Frontal cortex (tissue), 4 donors: ENCODE measurements at places on chromosomes 6 and 20.

DNA sequence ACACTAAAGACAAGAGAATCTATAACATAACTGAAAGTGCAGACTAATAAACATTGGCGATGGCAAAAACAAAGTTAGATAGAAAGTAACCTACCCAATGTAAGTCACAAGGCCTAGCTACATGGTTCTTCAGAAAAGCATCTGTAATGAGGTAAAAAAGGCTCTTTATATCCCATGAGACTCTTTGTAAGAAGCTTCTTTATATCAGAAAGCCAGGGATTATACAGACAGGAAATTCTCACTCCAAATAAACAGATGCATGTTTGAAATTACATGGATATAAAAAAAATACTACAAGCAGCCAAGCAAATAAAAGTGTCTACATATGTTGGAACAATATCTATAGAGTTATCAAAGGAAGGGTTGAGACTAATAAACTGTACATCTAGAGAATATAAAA, 284.9 kb upstream of the NRSN1 start:
- DNase-seq = no peak

DNA sequence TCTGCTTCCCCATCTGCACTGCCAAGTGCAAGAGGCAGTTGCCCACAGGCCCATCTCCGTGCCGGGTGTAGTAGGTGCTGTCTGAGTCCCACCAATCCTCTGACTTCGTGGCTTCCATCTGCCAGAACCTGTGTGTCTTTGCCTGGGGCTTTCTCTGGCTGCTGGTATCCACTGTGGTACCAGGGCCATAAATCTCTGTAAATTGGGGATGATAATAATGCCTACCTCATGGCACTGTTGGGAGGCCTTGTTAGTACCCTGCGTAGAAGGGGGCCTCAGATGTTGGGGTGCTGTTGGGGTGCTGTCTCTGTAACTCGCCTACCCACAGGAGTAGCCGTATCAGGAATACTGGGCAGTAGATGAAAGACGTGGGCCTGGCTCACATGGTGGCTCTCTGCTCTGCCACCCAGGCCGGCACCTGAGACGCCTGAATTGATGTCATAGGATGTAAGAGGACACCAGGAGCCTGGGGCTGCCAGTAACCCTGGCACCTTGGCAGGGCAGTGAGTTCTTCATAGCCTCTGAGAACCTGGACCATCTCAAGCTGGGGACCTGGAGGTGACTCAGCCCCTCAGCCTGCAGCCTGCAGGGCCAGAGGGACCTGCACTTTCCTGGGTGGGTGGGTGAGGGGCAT, 94.1 kb upstream of the RNF24 start:
- DNase-seq = no peak

- no peak for DNase-seq
Observed at GRCh38 chr6:36798852-36799251, 40.4 kb downstream of the CPNE5 start.

DNA sequence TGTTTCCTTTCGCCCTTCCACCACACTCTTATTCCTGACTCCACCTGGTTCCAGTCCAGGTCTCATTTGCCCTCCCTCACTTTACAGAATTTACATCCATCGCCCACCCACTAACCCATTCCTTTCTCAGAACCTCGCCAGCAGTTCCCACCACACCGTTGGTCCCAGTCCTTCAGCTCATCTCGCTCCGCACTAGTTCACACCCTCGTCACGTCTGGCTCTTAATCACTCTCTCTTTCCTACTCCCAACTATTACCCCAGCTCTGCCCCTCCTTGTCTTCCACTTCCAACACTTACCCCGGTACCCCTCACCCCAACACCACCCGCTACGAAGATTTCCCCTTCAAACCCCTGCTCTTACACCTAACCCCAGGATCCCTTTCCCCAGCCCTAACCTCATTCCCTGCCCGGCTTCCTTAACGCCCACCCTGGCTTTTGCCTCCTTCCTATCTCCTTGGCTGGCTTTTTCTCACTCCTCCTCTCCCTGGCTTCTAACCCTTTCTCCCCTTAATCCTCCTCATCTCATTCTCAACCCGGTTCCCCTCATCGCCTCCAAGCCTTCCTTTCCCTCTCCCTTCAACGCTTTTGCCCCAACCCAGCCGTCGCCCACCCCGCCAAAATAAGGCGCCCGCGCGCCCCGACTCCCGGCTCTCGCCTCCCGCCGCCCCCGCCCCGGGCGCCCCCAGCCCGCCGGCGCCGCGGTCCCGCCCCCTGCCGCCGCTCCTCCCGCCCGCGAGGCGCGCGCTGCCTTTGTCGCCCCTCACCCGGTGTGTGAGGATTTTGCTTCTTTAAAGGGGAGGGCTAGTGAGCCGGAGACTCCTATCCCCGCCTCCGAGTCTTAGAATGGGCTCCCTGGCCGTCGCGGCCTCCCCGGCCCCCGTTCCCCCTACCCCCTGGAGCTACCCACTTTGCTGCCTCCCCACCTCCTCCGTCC, 542 bp downstream of the USP49 start:
- no peak for DNase-seq

GRCh38 chr6:96032661-96033060, 16.9 kb downstream of the FUT9 start:
- DNase-seq = no peak

GRCh38 chr6:144767051-144767450, 481.9 kb downstream of the UTRN start:
- no peak for DNase-seq

- no peak for DNase-seq
Observed at GRCh38 chr6:44005507-44005903, 121.7 kb downstream of the MRPL14 start.

DNA sequence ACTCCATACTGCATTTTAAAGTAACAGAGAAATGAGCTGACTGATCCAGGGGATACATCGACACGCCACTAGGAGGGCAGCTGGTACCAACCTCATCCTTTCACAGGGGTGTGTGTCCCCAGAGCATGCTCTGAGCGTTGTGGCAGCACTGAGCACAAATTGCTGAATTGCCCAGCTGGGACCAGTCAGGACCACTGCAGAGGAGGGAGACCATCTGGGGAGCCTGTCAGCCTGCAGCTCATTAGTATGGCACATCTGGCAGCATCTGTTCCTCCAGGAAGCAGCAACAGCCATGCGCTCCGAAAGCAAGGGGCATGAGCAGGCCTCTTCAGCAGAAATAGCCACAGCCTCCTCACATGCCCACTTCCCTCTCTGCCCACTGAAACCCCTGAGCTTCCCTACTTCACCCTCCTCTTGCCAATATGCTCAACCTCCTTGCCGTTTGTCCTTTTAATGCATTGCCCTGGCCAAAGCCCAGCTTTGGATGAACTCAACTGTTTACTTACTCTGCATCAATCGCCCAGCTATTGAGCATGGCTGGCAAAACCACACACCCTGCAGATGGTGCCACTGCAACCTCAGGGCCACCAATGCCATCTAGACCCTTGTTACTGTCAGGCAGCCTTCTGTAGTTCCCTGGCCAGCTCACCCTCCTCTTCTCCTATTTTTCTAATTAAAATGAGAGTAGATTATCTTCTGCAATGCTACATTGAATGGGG, 77.6 kb upstream of the NEDD9 start:
- no peak for DNase-seq

GRCh38 chr20:11807054-11808048, 110.3 kb upstream of the BTBD3 start:
- no peak for DNase-seq

DNA sequence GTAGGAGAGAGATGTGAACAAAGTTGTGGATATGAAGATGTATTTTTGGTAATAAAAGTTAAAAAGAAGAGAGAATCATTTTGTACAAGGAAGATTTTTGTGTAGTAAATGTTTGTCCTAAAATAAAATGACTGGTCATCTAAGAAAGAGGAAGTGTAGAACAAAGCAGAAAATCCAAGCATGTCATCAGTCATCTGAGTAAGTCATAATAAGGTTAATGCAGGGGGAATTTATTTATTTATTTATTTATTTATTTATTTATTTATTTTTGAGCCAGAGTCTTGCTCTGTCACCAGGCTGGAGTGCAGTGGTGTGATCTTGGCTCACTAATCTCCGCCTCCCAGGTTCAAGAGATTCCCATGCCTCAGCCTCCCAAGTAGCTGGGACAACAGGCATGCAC, 15.7 kb upstream of the CGA start:
- no peak for DNase-seq

GRCh38 chr6:167794161-167795157, 32.3 kb upstream of the AFDN start:
- no peak for DNase-seq

DNA sequence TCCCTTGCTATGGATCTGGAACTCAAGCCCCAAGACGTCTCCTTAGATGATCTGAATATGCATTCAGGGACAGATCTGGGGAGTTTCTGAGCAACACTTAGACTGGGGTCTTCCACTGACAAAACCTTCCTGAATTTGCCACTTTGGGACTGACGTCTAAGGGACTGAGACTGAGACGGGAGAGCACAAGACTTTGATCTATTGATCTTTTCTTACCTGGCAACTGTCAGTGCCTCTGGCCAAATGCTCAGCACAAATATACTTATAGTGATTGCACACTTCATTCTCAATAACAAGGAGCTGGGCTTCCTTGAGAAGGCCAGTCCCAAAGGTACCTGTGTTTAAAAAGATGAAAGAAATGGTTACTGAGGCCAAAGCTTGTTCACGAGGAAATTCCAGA, 131.8 kb downstream of the LPA start:
- no peak for DNase-seq

DNA sequence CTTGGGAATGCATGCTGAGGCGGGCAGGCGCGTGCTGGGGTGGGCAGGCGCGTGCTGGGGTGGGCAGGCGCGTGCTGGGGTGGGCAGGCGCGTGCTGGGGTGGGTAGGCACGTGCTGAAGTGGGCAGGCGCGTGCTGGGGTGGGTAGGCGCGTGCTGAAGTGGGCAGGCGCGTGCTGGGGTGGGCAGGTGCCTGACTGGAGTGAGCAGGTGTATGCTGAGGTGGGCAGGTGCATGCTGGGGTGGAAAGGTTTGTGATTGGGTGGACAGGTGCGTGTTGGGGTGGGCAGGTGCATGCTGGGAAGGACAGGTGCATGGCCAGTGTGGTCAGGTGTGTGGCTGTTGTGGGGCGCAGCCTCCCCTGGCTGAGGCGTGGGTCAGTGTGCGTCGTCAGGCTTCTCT, 404.1 kb downstream of the CDH4 start:
- DNase-seq = no peak

GRCh38 chr20:35610833-35611427, 4.7 kb upstream of the SPAG4 start:
- DNase-seq = no peak

DNA sequence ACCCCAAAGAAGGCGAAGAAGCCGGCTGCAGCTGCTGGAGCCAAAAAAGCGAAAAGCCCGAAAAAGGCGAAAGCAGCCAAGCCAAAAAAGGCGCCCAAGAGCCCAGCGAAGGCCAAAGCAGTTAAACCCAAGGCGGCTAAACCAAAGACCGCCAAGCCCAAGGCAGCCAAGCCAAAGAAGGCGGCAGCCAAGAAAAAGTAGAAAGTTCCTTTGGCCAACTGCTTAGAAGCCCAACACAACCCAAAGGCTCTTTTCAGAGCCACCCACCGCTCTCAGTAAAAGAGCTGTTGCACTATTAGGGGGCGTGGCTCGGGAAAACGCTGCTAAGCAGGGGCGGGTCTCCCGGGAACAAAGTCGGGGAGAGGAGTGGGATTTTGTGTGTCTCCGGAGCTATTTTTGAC, 69.6 kb downstream of the HFE start:
- no peak for DNase-seq

GRCh38 chr6:70385901-70386300, 27.4 kb upstream of the FAM135A start:
- no peak for DNase-seq

DNA sequence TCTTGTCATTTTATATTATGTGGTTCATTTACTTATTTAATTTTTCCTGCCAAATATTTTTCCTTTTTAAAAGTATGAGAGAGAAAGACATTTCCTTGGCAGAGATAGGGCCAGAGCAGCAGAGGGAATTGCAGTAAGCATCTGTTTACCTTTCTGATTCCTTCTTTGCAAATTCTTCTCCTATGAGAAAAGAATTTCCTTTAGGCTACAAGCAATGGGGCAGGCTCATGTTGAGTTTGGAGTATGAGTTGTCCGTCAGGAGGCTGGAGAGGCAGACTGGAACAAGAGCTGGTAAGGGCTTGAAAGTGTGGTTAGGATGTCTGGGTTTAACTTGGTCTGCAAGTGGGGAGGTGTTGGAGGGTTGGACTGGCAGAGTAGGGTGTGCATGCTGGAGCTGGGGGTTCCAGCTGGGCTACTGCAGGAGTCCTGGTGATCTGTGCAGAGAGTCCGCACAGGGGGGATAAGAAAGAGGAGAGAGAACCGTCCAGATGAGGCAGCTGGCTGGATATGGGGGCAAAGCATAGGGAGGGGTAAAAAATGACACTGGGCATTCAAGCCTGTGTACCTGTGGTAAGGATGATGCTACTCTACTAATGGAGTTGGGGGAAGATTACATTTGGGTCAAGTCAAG, 19.7 kb downstream of the TIAM2 start:
- no peak for DNase-seq

DNA sequence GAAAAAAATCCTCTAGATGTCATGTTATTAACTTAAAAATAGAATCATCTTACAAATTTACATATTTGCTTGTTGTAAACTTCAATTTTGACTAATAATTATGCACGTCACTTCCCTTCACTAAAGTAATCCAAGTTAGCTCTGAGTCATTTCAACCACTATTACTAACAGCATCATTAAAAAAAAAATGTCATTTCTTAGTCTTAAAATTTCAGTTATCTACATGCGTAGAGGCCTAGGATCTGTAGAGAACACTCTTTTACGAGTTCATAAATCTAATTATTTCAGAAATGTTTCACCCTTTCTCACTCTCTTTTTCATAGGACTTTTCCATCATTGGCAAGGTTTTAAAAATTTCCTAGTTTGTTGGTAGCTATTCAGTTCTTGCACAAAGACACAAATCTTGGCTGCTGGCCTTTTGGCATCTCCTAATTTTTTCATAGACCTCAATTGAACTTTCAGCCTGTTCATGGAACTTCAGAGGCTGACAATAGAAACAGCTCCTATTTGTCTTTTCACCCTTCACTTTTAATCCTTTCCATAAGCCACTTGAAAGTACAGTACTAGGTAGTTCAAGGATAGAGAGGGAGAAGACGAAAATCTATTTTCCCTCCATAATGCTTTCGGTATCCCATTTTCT, 61.5 kb downstream of the OGFRL1 start:
- DNase-seq = no peak

GRCh38 chr20:23508449-23509229, 17.7 kb downstream of the CST8 start:
- no peak for DNase-seq

DNA sequence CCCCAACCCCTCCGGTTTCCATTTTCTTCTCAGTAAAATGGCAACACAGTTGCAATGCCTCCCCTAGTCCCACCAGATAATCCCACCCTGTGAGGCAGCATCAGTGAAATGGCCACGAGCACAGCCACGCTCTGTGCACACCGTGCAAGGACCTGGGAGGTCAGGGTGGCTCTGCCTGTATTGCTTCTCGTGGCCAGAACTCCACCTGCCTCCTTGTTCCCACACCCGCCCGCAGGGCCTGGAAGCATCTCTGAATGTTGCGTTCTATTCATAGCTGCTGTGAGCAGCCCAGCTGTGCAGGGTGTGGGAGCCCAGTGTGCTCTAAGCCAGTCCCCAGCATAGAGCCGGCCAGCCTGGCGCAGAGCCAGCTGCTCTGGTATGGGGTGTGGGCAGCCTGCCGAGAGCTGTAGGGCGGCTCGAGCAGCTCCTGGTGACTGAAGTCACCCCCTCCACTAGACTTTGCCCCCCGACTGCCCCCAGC, 161.1 kb downstream of the DLL1 start:
- peak; percentile 54 for DNase-seq

GRCh38 chr20:23249541-23249940, 101.0 kb upstream of the NXT1 start:
- DNase-seq = no peak

- no peak for DNase-seq
Observed at GRCh38 chr6:152572338-152573088, 64.6 kb downstream of the SYNE1 start.

- no peak for DNase-seq
Observed at GRCh38 chr20:48019496-48019895, 234.2 kb upstream of the SULF2 start.
